Stimulated activated CD4-positive, alpha-beta T cell treated with anti-CD3 and anti-CD28 coated beads, Interleukin-15, amount 100 ng/mL, for 48 hours (primary cell): ENCODE measurements at places on chromosomes 4 and X.

DNA sequence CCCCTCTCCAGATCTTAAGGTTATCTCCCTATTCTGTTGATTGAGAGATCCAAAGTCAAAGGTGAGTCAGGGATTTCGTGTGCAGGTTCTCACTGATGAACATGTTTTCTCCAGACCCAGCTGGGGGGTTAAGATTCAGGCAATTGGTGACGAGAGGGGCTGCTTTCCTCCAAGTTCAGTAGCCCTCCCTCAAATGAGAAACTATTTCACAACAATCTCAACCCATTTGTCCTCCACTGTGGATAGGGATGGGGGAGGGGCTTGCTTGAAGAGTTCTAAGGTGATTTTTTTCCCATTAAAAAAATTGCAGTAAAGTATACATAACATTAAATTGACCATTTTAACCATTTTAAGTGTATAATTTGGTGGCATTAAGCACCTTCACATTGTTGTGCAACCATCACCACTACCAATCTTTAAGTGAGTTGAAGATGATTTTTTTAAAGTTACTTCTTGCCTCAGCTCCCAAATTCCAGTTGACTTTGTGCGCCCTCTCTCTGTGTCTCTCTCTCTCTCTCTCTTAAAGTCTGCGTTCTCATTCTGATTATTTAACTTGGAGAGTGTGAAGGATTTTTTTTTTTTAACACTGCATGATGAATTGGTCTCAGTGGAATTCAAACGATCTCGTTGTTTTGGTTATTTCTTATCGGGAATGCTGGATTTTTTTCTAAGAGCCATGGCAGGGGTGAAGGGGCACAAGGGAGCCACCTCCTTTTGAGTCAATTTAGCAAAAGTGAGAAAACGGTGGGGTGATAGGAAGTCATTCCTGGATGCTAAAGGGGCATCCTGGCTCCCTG, 175.9 kb downstream of the SHROOM3 start:
- DNase-seq: no peak

GRCh38 chr4:145827885-145828284, 110.7 kb downstream of the ZNF827 start:
- no peak for DNase-seq

- DNase-seq: no peak
These were observed 1.0 kb upstream of the STARD8 start for GRCh38 chrX:68646421-68646820.

GRCh38 chr4:165048170-165048569, 5.5 kb upstream of the TRIM75 start:
- DNase-seq: no peak

GRCh38 chr4:133839326-133839725, 362.3 kb downstream of the PABPC4L start:
- no peak for DNase-seq

GRCh38 chrX:38682095-38682494, 119.2 kb upstream of the MID1IP1 start:
- no peak for DNase-seq

DNA sequence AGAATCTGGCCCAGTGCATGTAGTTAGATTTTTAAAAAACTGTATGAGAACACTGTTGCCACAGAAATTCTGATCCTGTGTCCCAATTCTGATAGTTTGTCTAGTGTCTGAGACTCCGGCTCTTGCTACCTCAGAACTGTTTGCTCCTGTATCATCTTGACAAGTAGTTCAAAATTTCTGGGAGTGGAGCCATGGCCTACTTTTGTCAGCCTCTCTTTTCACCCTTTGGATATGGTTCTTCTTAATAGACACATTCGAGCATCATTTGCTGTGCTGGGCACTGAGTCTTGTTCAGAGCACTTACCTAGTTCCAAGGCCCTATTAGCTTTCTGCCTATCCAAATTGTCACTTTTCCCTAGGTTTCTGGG, 46.9 kb downstream of the ATP10D start:
- DNase-seq: no peak

- no peak for DNase-seq
These were observed 6.1 kb downstream of the TCEANC start for GRCh38 chrX:13659063-13659462.

GRCh38 chrX:77949840-77950239, 19.6 kb downstream of the PGAM4 start:
- DNase-seq: no peak

DNA sequence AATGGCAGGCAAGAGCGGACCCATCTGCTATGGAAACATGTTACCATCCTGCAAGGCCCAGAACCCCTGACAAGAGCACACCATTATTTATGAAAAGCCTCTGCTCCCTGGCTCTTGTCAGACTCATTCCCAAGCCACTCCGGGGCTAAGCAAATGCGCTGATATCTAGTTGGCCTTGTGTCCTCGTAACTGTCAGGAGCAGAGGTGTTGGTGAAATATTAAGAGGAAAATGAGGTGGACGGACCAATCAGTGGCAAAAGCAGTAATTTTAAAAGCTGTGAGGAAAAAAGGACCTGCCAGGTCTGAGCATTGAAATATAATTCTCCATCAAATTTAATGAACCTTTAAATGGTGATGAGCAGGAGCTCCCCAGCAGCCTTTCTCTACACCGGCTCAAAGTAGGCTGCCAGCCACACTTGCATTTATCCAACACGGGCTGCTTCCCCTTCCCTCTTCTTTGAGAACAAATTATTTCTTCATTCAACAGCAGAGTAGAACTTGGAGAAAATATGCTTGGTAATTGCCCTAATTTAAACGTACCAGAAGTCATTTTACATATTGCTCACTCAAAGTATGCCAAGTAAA, 214.3 kb downstream of the RASL11B start:
- DNase-seq: no peak

DNA sequence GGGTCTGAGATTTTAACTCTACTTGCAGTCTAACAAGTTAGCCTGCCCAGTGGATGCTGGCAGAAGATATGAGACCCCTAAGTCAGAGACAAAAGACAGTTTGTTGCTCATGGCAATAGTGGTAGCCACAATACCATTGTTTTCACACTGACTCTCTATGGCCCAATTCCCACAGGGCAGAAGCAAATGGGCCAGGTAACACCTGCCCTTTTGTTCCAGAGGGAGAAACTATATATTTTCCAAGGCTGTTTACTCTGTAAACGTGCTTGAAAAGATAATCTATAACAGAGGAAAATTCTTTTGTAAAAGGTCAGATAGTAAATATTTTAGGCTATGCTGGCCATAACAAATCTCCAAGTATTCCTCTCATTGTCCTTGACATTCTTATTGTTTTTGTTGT, 57.2 kb upstream of the NPNT start:
- DNase-seq: no peak

- no peak for DNase-seq
These were observed 32.4 kb downstream of the CLDN22 start for GRCh38 chr4:183287677-183288076.

- DNase-seq: no peak
These were observed 2.2 kb upstream of the NKX1-1 start for GRCh38 chr4:1408418-1408817.

- no peak for DNase-seq
These were observed 20.7 kb downstream of the ACE2 start for GRCh38 chrX:15579778-15580747.

- DNase-seq: no peak
These were observed 104.4 kb downstream of the ADRA2C start for GRCh38 chr4:3870567-3870962.

- no peak for DNase-seq
These were observed 41.1 kb upstream of the NKAP start for GRCh38 chrX:119984652-119985051.

DNA sequence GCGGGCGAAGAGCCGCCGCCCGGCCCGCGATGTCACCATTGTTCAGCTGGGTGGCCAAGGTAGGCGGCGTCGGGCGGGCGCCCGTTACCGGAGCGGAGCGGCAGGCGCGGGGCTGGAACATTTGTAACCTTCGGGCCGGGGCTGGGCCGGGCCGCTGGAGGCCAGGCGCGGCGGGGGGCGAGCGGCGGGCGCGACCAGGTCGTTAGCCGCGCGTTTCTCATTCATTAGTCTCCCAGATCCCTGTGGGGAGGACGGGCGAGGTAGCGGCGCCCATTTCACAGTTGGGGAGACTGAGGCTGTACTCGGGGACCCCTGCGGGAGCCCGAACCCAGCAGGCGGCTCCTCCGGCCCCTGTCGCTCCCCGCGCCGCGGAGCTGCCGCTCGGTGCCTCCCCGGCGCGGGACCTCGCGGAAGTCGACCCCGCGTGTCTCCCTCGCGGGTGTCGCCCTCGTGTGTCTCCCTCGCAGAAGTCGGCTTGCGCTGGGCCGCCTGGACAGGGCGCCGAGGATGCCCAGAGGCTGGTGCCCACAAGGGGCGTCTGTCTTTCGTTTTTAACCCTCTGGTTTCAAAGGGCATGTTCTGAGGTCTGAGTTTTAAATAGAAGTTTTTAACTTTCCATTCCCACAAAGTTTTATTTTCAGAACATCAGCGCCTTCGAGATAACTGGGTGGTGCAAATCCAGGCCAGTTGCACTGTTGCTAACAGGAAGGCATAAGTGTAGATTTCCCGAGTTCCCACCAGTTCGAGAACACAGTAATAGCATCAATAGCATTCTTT, 17.5 kb downstream of the PTTG2 start:
- DNase-seq: peak; percentile 64

DNA sequence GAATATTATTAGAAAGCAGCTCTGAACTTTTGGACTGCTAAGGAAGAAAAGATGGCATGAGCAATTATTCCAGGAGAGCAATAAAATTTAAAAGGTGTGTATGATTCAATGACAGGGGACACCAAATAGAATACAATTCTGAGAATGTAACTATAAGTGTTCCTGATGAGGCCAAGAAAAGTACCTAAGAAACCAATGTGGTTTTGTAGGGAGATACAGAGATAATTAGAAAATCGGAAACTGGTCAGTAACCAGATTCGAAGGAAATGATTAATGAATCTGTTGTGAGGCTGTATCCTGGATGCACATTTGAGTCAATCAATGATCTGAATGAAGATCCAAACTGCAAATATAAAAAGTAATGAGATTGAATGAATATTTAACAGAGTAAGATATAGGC, 6.0 kb downstream of the NOA1 start:
- DNase-seq: no peak

- DNase-seq: no peak
These were observed 10.0 kb downstream of the TNIP3 start for GRCh38 chr4:121154103-121154515.

- DNase-seq: no peak
These were observed 30.0 kb downstream of the FAM9C start for GRCh38 chrX:13014111-13015096.

GRCh38 chr4:60259781-60260180, 940.3 kb upstream of the ADGRL3 start:
- DNase-seq: no peak

DNA sequence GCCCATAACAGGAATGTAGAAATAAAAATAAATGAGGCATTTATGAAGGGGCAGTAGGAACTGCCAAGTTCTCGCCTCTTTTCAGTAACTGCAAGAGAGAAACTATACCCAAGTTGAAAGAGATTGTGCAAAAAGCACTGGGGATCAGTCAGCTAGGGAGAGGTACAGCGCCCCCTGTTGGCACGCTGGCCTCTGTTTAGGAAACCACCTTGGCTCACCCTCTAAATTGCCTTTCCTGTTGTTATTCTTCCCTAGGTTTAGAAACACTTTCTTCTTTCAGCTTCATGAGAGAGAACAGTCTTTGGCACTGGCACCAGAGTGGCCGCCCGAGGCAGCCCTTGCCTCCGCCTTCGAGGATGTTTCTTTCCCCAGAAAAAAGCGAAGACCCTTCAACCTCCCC, 348.5 kb downstream of the MID1IP1 start:
- DNase-seq: no peak

GRCh38 chr4:156158747-156159146, 205.1 kb upstream of the CTSO start:
- DNase-seq: no peak

DNA sequence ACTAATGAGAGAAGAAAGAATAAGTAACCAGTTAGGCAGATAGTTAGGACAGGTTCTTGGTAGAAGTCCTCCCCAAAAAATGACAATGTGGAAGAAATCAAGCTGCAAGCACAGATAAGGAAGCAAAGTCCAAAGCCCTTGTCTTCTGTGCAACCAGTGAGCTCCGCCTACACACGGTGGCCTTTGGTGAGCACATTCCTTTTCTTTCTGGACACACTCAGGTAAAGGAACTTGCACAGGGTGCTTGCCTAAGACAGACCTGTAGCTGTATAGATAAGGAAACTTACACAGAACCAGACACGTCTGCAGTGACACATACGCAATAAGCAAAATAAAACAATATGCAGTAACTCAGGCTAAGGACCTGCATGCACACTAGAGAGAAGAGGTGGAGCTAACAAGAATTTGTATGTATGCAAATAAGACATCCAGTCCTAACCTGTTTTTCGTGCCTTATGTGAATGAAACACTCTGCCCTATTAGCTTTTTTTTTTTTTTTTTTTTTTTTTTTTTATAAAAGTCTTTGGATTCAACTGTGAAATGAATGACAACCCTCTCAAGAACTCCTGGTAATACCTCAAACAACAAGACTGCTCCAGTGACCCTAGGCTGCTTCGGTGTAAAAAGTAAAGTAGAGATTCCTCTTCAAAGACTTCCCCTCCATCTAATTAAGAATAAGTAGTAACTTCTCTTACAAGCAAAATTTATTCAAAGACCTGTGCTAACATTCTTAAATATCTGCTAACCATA, 48.8 kb downstream of the UGT2B10 start:
- DNase-seq: no peak

GRCh38 chr4:56745042-56745441, 63.9 kb upstream of the HOPX start:
- DNase-seq: no peak

DNA sequence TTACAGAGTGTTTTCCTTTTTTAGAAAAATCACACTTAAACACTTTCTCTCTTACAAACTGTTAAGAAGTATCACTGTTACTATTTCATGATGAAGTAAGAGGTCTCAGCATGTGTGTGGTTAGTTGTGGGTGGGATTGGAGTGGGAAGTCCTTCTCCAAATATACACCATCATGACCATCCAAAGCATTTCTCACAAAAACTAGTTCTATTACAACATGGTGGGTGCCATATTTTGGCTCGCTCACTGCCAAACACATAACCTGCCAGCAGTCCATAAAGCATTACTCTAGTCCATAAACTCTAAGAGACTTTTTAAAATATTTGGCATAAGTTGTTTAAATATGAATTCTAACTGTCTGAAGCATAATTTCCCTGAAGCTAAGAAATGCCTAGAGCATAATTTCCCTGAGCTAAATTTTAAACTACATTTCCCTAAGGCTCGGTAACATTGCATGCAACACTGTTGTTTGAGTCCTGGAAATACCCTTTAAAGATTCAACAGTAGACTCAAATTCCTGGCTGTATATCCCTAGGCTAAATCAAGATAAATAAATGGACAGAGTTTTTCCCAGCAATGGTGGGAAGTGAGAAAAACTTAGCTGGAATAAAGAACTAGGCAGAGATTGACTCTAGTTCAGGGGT, 415.0 kb upstream of the INTU start:
- DNase-seq: no peak

DNA sequence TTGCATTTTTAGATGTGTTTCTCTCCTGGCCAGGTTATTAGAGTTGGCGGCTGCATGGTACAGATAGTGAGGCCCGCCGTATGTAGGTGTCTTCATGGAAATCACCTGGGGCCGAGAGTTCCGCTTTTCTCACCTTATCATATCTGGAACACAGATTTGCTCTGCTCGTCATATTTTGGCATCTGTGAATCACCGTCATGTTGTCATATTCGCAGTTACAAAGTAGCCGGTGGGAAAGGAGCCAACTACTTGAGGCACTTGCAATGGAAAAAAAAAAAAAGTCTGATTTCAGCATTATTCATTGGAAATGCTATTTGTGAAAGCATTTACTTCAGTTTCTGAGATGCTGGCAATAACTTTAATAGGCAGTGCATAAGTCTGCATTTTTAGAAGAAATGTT, 1715.2 kb upstream of the TENM3 start:
- no peak for DNase-seq
